Kasumi-1 (cell line): ENCODE measurements at places on chromosomes 11 and 22.

GRCh38 chr11:13289081-13289480, 11.5 kb downstream of the BMAL1 start:
- no peak for DNase-seq

GRCh38 chr11:30434901-30435300, 112.0 kb downstream of the ARL14EP start:
- DNase-seq, result no peak

DNA sequence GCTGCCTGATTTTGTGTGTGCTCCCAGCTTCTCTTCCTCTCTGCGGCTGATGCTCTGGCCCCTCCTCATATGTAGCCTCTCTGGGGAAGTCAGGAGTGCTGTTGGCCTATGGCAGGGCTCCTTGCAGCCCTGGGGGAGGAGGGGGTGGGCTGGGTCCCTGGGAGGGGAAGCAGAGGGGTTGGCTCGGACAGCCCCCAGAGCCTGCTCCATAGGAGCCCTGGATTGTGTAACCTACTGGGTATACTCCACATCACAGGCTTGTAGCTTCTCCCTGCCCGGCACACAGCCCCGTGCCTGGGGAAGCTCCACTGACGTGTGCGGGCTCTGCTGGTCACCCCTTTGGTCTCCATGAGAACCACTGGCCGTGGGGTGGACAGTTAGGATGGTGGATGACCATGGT, 113.8 kb downstream of the ST3GAL4 start:
- DNase-seq, result peak; percentile 75

GRCh38 chr22:41387341-41387740, 5.6 kb downstream of the TEF start:
- no peak for DNase-seq

DNA sequence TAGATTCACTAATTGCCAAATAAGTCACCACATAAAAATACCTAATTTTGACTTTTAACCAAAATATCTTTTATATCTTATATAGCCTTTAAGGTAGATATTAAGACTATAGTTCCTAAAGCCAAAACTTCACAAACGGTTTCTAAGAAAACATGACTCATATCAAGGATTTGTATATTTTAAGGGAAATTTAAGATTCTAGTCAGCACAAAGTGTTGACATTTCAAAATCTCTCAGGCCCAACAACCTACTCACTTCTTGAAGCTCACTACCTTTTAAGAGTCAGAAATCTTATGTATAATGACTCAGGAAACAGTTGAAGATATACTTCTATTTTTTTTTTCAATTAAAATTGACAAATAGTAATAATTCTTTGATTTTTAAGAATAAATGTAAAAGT, 221.9 kb downstream of the SBF2 start:
- no peak for DNase-seq

GRCh38 chr22:19001204-19001603, 65.1 kb upstream of the PRODH start:
- no peak for DNase-seq

DNA sequence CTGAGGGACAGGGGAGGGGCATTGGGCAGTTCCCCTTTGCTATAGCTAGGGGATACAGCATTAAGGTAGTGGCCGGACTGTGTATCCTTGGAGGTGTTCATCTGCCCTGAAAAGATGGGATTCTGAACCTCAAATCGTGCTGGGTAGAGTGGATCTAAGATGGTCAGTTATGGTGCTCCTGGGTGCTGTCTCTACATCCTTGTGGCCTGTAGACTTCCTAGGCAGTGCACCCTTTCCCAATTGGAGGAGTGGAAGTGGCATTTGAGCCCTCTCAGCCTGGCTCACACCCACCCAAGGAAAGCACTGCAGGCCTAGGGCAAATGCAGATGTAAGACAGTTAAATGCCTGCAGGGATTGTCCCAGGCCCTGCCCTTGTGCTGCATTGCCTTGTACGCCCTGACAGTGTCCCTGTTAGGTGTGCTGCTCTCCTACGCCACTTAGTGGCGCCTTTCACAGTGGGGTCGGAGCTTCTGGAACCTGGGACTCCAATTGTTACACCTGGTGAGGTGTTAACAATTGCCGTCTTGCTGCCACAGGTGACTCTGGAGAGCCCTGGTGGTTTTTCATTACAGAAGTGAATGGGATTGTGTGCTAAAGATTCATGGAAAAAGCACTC, 35.0 kb downstream of the PPFIBP2 start:
- peak; percentile 1 for DNase-seq

DNA sequence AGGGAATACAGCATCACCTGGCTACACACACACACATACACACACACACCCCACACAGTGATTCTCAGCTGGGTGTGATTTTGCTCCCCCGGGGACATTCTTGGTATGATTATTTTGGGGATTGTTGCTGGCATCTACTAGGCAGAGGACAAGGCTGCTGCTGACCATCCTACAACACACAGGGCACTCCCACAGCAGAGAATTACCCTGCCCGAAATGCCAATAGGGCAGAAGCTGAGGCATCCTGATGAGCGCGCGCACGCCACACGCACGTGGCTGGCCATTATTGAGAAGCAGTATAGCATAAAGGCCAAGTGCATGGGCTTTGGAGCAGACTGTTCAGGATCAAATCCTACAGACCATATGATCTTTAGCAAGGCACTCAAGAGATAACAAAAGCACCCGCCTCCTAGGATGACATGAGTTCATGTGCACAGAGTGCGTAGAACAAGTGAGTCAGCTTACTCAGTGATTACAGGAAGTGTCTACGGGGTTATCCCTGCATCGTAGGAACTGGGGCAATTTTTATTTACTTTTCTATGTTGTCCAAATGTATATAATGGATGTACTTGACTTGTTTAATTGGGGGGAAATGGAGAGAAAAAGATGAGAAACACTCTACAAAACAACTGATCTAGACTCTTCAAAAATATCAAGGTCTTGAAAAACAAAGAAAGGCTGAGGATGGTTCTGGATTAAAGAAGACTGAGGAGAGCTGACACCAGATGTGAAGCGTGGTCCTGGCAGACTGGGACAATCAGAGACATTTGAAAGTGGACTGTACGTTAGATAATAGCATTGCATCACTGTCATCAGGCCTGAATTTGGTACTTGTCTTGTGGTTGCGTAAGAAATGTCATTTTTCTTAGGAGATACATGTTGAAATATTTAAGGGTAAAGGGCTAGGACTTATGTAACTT, 7.2 kb upstream of the EHD1 start:
- peak; percentile 21 for DNase-seq

DNA sequence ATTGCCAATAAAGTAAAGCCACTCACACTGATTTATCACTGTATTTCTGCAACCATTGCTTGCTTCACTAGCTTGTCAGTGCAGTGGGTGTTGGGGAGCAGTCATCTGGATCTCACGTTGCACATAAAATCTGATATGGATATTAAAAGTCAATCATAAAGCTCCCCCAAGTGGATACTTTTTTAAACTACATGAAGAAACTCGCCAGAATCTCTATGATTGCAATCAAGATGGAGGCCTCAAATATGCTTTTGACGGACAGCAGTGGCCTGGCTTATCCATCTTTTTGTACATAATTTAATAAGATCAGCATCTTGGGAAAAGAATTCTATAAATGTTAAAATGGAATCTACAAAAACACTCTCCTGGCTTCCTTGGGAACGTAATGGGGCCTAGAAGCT, 137.7 kb downstream of the WT1 start:
- peak; percentile 71 for DNase-seq

- DNase-seq, result no peak
These were observed 2.9 kb downstream of the PIK3IP1 start for GRCh38 chr22:31289344-31289743.

GRCh38 chr11:116826751-116827431, 2.8 kb upstream of the APOC3 start:
- DNase-seq, result no peak

DNA sequence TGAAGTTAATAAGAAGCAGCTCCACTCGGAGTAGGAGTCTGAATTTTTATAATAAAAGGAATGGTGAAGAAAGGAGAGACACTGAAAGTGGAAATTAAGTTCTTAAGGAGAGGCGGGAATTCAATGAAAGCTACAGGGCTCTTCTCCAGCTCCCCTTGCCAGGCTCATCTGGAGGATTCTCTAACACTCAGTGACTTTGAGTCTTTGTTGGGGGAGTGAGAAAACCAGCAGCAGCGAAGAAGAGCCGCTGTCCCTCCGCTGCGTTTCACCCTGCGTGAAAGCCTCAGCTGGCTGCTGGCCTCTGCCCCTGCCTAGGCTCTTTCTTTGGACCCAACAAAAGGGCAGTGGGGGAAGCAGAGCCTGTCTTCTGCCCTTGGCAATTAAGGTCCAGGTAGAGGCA, 113.0 kb downstream of the NTM start:
- DNase-seq, result no peak
